ENCODE measurements at places on chromosomes 3 and 15.

- DNase-seq, result no peak
Observed at GRCh38 chr3:113719758-113720157, 23.3 kb upstream of the USF3 start.

DNA sequence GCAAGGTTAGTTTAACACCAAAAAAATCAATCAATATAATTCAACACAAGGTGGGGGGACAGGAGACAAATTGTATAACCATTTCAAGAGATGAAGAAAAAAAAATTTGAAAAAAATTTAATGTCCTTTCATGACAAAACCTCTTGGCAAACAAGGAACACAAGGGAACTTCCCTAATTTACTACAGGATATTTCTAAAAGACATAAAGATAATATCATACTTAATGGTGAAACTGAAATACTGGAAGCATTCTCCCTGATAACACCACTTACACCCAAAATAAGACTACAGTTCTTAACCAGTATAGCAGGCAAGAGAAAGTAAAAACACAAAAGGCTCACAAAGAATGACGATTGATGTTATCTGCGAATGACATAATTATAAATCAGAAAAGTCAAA lies 44.7 kb downstream of the IFT57 start:
- no peak for DNase-seq

GRCh38 chr15:74042603-74043424 lies 39.5 kb downstream of the GOLGA6A start:
- DNase-seq, result no peak

DNA sequence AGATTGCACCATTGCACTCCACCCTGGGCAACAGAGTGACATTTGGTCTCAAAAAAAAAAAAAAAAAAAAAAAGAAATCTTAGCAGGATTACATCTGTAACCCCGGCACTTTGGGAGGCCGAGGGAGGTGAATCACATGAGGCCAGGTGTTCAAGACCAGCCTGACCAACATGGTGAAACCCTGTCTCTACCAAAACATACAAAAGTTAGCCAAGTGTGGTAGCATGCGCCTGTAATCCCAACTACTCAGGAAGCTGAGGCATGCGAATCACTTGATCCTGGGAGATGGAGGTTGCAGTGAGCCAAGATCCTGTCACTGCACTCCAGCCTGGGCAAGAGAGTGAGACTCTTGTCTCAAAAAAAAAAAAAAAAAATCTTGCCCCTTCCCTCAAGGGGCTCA lies 40.4 kb downstream of the LIPC start:
- no peak for DNase-seq

DNA sequence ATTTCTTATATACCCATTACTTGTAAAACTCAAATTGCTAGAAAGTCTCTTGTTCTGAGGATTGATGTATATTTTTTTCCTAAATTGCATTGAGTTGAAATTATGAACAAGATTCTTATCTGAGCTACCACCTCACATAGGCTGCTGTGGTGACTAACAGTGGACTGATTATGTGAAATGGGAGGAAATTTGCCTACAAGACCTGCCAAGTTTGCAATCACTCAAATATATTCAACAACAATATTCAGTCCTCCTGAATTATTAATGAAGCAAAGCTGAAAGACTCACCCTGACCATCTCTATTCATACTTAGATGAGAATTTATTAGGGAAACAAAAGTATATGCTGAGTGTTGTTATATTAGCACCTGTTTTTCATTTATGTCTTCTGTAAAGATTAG lies 412.6 kb upstream of the SEMA6D start:
- no peak for DNase-seq

GRCh38 chr15:52104532-52105004 lies 8.0 kb downstream of the BCL2L10 start:
- no peak for DNase-seq

GRCh38 chr3:194682189-194682693 lies 3.4 kb upstream of the FAM43A start:
- DNase-seq, result no peak

GRCh38 chr3:42631620-42632019 lies 21.9 kb upstream of the ZBTB47 start:
- DNase-seq, result no peak

DNA sequence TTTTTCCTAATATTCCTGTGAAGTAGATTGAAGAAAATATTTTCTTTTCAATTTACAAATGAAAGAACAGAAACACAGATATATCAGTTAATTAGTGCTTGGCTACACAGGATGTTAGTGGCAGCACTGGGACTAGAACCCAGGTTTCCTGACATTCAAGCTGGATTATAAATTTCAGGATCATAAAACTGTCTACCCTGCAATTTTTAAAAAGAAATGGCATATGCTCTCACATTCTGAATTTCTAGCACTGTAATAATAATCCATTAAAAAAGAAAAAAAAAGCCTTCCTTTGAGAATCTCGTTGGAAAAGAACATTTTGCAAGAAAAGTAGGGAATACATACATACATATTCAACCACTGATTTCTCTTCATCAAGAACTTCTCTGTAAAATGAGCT lies 9.3 kb upstream of the DPH6 start:
- DNase-seq, result no peak

DNA sequence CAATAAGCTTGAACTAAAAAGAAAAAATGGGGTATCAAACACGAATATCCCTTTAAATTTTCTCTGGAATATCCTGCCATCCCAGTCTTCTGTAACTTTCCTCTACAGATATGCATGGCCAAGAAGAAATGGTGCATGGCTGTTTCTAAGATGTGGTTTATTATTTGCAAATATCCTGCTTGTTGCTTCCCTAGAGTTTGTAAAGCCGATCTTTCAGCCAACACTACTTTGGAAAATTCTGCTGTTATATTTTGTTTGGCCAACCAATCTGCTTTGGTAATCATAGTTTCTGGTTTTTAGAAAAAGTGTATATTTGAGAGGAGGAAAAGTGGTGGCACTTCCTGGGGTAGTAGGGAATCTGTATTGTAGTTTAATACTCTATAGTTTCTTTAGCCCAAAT lies 13.9 kb downstream of the PHLDB2 start:
- no peak for DNase-seq

GRCh38 chr15:87896936-87897335 lies 359.6 kb downstream of the NTRK3 start:
- DNase-seq, result no peak

DNA sequence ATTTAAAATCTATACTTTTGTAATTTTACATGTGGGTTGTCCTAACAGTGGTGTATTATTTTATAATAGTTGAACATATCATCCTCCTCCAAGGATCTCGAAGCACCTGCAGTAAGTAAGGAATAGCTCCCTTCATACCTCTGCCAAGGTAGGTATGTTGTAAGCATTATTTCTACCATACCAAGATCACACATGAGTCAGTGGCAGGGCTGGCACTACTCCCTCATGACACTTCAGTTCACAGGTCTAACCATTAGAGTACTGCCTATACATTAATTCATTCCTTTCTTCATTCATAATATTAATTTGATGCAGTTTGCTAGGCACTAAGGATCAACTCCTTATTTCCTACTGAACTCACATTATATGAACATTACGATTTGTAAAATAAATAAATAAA lies 11.9 kb upstream of the LEKR1 start:
- no peak for DNase-seq

DNA sequence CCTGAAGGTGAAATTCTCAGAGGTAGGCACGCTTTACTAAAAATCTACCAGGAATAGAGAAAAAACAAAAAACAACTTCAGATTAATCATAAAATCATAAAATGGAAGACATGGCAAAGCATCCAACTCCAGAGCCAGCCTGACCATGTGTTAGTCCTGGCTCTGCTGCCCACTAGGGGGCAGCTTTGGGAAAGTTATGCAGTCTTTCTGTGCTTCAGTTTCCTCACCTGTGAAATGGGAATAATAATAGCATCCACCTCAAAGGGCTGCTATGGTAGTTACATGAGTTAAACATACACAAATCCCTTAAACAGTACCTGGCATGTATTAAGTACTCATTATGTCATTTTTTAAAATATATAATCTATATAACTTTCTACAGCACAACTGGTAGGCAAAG lies 52.3 kb downstream of the WNT5A start:
- no peak for DNase-seq

DNA sequence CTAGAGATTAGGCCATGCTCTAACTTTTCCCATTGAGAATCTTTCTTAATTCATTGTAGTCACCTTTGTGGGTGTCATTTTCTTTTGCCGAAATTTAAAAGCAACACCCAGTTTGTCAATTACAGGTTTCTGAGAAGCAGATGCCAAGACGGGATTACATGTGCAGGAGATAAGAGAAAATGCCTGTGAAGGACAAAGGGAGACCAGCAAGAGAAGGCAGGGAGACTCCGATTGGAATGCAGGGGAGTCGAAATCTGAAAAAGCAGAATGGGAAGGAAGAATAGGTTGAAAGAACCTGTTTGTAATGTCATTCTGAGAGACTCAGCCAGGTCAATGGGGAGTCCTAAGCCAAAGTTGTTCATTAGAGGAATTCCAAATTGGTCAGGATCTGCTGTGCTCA lies 3.6 kb upstream of the DPH6 start:
- no peak for DNase-seq

GRCh38 chr15:88738796-88739195 lies 64.4 kb upstream of the ACAN start:
- DNase-seq, result no peak

DNA sequence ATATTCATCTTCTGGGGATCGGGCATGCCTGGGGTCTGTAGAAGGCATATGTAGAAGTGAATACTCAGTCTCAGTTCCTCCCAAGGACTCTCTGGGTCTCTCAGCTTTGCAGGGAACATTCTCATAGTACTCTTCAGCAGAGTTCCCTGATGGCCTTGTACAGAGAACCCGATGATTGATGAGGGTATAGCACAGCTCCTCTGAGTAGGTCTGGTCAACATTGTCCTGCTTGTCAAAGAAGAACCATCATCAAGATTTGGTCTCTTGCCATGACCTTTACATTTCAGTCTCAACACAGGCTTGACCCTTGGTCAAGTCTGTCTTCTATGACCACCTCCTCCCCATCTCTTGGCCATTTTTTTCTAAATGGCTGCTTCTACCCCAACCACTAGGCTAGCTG lies 9.5 kb downstream of the GCSAM start:
- no peak for DNase-seq

GRCh38 chr3:8556473-8556869 lies 54.8 kb downstream of the LMCD1 start:
- no peak for DNase-seq

GRCh38 chr15:82103468-82103867 lies 57.6 kb upstream of the MEX3B start:
- no peak for DNase-seq

All from CD4-positive, alpha-beta T cell treated with Interleukin-6 at 100 ng/mL for 8 hours (primary cell).